ENCODE measurements at places on chromosomes 16 and 17. TPM values are rescaled to one million over a fixed set of nuclear protein-coding genes. Genes with fewer than 3 reads are reported as not detected.

The EVI2B gene
- total RNA-seq, result 6.2 TPM

The SLC6A2 gene
- total RNA-seq, result not detected

The CSH2 gene
- total RNA-seq, result not detected

DNA sequence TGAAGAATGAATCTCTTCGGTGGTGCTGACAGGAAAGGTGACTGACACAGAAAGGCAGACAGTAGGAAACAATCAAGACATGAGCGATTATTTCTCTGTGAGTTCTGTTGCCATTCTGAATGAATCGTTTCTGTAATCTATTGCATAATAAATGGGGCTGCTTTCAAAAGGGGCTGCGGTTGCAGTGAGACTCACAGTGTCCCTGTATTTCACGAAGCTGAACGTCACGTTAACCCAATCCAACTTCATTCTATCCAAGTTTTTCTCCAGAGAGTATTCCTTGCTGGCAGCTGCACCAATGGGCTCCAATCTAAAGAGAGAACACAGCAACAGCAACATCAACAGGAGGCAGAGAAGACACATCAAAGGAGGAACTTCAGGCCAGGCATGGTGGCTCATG, 75.4 kb downstream of the DNAH3 start:
- no peaks in the 10 kb centered on the region for H3K36me3 ChIP-seq
- H3K27ac ChIP-seq, result no peak overlapping the region
- no peak for DNase-seq
- H3K4me1 ChIP-seq, result no peaks in the 10 kb centered on the region
- no peaks in the 10 kb centered on the region for H3K27me3 ChIP-seq

GRCh38 chr17:50424996-50425681, 879 bp upstream of the ACSF2 start:
- H3K36me3 ChIP-seq, result no peaks in the 10 kb centered on the region
- peak; percentile 74 for DNase-seq
- peak overlapping the region; percentile 72 for H3K27ac ChIP-seq
- no peaks in the 10 kb centered on the region for H3K27me3 ChIP-seq
- H3K4me3 ChIP-seq, result peak overlapping the region; percentile 77

DNA sequence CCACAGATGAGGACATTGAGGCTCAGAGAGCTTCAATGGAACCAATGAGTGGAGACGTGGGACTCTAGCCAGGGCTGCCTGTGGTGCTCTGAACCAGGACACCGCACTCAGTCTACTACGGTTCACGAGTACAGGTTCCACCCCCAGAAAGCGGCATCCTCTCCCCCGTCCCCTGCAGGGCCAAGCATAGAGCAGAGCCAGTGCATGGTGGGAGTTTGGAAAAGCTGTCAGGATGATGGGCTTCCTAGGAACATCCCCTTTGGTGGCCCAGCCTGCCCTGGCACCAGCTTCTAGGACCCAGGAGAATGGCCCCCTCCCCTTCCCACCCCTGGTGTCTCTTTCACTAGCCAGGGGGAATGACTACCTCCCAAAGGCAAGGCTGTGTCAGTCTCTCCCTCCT, 8.4 kb downstream of the ZNF319 start:
- H3K27ac ChIP-seq, result no peak overlapping the region
- no peak overlapping the region for H3K4me3 ChIP-seq
- H3K27me3 ChIP-seq, result peaks cover 5% of the 10 kb centered on the region
- H3K4me1 ChIP-seq, result no peaks in the 10 kb centered on the region

- peak; percentile 93 for DNase-seq
- H3K36me3 ChIP-seq, result no peaks in the 10 kb centered on the region
- no peak overlapping the region for H3K4me3 ChIP-seq
- H3K27ac ChIP-seq, result no peak overlapping the region
- H3K27me3 ChIP-seq, result peaks cover 27% of the 10 kb centered on the region
- H3K4me1 ChIP-seq, result peaks cover 18% of the 10 kb centered on the region
These were observed 287.3 kb upstream of the FOXF1 start for GRCh38 chr16:86222965-86223551.

- no peaks in the 10 kb centered on the region for H3K4me1 ChIP-seq
- no peak overlapping the region for H3K27ac ChIP-seq
- H3K36me3 ChIP-seq, result no peaks in the 10 kb centered on the region
- DNase-seq, result no peak
These were observed 250.7 kb upstream of the MYOCD start for GRCh38 chr17:12415031-12415430.

- H3K4me3 ChIP-seq, result no peak overlapping the region
- H3K36me3 ChIP-seq, result no peaks in the 10 kb centered on the region
- DNase-seq, result peak; percentile 25
- H3K27me3 ChIP-seq, result no peaks in the 10 kb centered on the region
- H3K4me1 ChIP-seq, result no peaks in the 10 kb centered on the region
These were observed 755 bp downstream of the RPL3L start for GRCh38 chr16:1953734-1954133.

- no peak overlapping the region for H3K4me3 ChIP-seq
- no peaks in the 10 kb centered on the region for H3K36me3 ChIP-seq
- H3K27ac ChIP-seq, result no peak overlapping the region
These were observed 39.0 kb downstream of the GLG1 start for GRCh38 chr16:74567901-74568300.

GRCh38 chr17:32805029-32805976, 71.6 kb downstream of the MYO1D start:
- peak; percentile 76 for DNase-seq
- no peak overlapping the region for H3K4me3 ChIP-seq
- H3K36me3 ChIP-seq, result no peaks in the 10 kb centered on the region
- no peaks in the 10 kb centered on the region for H3K27me3 ChIP-seq
- H3K4me1 ChIP-seq, result peaks cover 6% of the 10 kb centered on the region
